Activated CD4-positive, alpha-beta T cell treated with anti-CD3 and anti-CD28 coated beads for 1 hour (primary cell): ENCODE measurements at places on chromosomes 3 and 15.

DNA sequence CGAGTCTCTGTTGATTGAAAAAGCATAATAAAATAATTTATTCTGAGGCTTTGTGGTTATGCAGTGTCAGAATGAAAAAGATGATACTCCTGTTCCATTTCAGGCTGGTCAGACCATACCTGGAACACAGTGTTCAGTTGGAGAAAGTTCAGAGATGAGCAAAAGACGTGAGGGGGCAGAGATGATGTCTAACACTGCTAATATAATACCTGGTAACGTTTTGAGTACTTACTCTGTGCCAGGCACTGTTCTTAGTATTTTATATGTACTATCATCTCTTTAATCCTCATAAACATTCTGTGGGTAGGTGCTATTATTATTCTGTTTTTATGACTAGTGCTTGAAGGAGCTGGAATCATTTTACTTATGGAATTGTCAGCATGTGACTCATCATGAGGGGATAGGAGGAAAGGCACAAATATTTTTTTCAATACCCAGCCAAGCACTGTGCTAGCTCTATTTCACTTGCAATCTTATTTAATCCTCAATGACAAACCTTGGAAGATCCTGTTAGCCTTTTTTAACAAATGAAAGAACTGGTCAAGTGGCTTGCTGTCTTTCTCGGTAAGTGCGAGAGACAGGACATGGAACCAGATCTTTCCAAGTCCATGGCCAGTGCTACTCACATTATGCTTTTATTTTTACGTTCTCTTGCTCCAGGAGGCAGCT is 31.8 kb downstream of the IQGAP1 start:
- no peak for DNase-seq

DNA sequence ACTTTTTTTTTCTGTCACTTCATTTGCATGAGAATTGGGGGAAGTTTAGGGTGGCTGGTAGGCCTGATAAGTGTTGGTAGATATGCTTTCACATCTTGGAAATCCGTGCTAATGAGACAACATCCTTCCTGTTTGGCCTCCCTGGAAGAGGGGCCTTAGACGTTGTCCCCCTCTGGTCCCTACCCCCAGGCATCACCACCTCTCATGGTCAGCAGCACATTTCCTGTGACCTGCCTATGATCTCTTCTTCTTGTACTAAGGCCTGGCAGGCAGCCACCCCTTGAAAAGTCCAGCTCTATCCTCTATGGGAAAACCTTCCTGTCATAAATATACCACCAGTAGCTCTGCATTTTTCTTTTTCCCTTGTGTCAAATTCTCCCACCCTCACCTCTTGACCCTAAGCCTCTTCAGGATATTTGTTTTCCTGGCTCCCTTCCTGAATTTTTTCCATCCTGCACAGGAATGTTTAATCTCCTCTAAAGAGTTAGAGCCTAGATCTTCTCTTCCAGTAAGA is 107.8 kb downstream of the SNRK start:
- DNase-seq, result no peak

DNA sequence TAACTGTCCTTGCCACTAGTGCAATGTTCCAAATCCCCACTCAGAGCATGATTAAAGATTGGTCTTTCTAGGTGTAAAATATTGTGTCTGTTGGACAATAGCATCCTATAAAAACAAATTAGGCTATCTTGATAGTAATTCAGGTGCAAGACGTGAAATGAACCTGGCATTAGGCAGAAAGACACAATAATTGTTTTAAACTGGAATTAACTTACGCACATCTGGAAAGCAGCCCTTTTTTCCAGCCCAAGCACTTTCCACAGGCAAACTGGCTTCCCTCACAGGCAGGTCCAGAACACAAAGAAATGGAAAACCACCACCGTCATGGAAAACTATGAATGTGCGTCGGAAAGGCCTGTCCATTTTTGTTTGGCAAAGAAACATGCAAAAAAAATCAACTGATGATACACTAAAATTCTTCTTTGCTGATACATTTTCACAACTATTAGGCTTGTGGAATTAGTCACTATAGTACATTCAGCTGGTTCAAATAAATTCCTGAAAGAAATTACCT is 474.7 kb upstream of the IL12A start:
- no peak for DNase-seq

DNA sequence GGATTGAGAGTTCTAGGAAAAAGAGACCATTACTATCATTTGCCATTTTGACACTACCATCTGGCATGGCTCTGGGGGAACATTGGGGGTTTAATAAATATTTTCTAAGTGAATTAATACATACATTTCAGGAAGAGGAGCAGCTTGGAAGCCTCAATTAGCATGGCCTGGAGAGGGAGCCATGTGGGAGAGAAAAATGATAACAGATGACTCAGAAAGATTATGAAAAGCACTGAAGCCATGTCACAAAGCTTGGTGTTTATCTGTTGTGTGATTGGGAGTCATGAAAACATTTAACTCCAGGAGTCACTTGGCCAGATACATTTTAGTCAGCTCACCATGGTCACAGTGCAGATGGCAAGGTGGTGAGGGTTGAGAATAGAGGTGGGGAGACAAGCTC is 121.0 kb downstream of the SSR3 start:
- no peak for DNase-seq

GRCh38 chr15:83844742-83845141 is 190.8 kb downstream of the ADAMTSL3 start:
- no peak for DNase-seq

- no peak for DNase-seq
These were observed 488.8 kb downstream of the FOXP1 start for GRCh38 chr3:71094658-71095209.

GRCh38 chr15:28269097-28269496 is 52.9 kb downstream of the HERC2 start:
- no peak for DNase-seq
